ENCODE measurements at places on chromosomes 1 and 21. TPM values are rescaled to one million over a fixed set of nuclear protein-coding genes. Genes with fewer than 3 reads are reported as not detected.

Gene HPCAL4
- not detected for total RNA-seq

Gene IGSF3
- total RNA-seq = 0.45 TPM

Gene SRP9
- total RNA-seq = 330 TPM

Gene PRDM16
- total RNA-seq = 0.45 TPM

Gene INSRR
- not detected for total RNA-seq

Gene RNU1-1
- total RNA-seq = under 0.01 TPM

Gene HEYL
- not detected for total RNA-seq

Measured in bronchus fibroblast of lung (primary cell).